Smooth muscle cell of the pulmonary artery (primary cell): ENCODE measurements at places on chromosomes 11 and 22. TPM values are rescaled to one million over a fixed set of nuclear protein-coding genes. Genes with fewer than 3 reads are reported as not detected.

Gene CBLIF
- not detected in 2 replicates for total RNA-seq

Gene RIMBP3B
- total RNA-seq, result 0.20 and 0.23 TPM in 2 replicates

Gene FAT3
- total RNA-seq, result 1.1 and 1.5 TPM in 2 replicates

Gene KRTAP5-2
- total RNA-seq, result not detected in 2 replicates

Gene MUC6
- total RNA-seq, result not detected in 2 replicates

Gene OR10G4
- total RNA-seq, result not detected in 2 replicates

Gene OR4D5
- total RNA-seq, result not detected in 2 replicates

Gene BTG4
- total RNA-seq, result not detected in 2 replicates

Gene GAS2
- total RNA-seq, result 0.43 and 1.2 TPM in 2 replicates

Gene TLCD5
- 8.6 and 11.6 TPM in 2 replicates for total RNA-seq
